ENCODE measurements at places on chromosomes 5 and 9. TPM values are rescaled to one million over a fixed set of nuclear protein-coding genes. Genes with fewer than 3 reads are reported as not detected.

- no peak overlapping the region for H3K27ac ChIP-seq
- peaks cover 7% of the 10 kb centered on the region for H3K4me1 ChIP-seq
- H3K36me3 ChIP-seq = no peaks in the 10 kb centered on the region
- DNase-seq = no peak
These were observed 33.9 kb downstream of the GSN start for GRCh38 chr9:121301881-121302286.

GRCh38 chr5:41508696-41509398, 1.6 kb downstream of the PLCXD3 start:
- H3K36me3 ChIP-seq = no peaks in the 10 kb centered on the region
- H3K27ac ChIP-seq = no peak overlapping the region
- H3K4me1 ChIP-seq = no peaks in the 10 kb centered on the region
- no peak for DNase-seq
- H3K27me3 ChIP-seq = peaks cover 22% of the 10 kb centered on the region

DNA sequence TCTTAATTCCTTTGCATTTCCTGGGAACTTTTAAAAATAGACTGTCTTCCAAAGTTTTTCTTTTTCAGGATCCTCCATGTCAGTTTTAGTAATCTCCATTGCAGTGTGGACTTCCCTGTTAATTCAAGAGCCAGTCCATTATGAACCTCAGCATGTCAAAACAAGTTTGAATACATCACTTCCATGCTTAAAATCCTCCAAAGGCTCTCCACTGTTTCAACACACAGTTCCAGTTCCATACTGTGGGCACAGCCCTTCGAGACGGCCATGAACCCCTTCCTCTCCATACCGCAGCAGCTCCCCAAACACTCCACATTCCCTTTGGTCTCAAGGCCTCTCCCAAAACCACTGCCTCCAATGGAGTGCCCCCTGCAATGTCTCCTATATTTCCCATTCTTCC, 19.5 kb downstream of the LIFR start:
- H3K27me3 ChIP-seq = no peaks in the 10 kb centered on the region
- no peaks in the 10 kb centered on the region for H3K4me1 ChIP-seq
- H3K36me3 ChIP-seq = no peaks in the 10 kb centered on the region
- no peak overlapping the region for H3K27ac ChIP-seq

DNA sequence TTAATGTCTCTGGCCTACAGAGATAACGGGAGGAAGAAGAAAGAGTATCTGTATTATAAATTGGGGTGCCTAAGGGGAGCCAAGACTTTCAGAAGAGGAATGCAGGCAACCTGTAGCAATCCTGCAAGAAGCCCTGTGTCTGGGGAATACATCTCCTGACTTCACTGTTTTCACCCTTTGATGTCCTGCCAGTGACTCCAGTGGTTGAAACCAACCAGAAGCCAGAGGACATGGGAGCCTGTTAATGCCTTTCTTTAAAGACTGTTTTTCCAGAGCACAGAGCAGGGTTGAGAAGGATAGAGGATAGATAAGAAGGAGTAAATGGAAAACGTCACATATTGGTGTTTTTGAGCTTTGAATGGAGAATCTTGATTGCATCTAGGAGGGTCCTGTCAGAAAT, 151.2 kb downstream of the HACD4 start:
- H3K27me3 ChIP-seq = no peaks in the 10 kb centered on the region
- H3K4me3 ChIP-seq = no peak overlapping the region
- H3K27ac ChIP-seq = no peak overlapping the region
- no peak for DNase-seq
- no peaks in the 10 kb centered on the region for H3K4me1 ChIP-seq

The NAIP gene
- 11.0 TPM for total RNA-seq

- H3K4me3 ChIP-seq = no peak overlapping the region
- H3K27ac ChIP-seq = no peak overlapping the region
- H3K36me3 ChIP-seq = no peaks in the 10 kb centered on the region
- no peaks in the 10 kb centered on the region for H3K27me3 ChIP-seq
- H3K4me1 ChIP-seq = no peaks in the 10 kb centered on the region
These were observed 76.2 kb upstream of the HCN1 start for GRCh38 chr5:45772402-45772801.

The DELE1 gene
- total RNA-seq = 42.3 TPM

Data from thymus (tissue), 14 donors.